ENCODE measurements at places on chromosomes 2 and 18. TPM values are rescaled to one million over a fixed set of nuclear protein-coding genes. Genes with fewer than 3 reads are reported as not detected.

Gene RSAD2
- total RNA-seq: not detected

Gene IL36G
- total RNA-seq: not detected

Gene ABCB11
- total RNA-seq: not detected

Gene APCDD1
- not detected for total RNA-seq

Gene KANSL3
- total RNA-seq: 52.0 TPM

Gene GALNT13
- 3.6 TPM for total RNA-seq
